ENCODE measurements at places on chromosomes 1 and 21. TPM values are rescaled to one million over a fixed set of nuclear protein-coding genes. Genes with fewer than 3 reads are reported as not detected.

The BRDT gene
- total RNA-seq, result 0.10 TPM

The DNAJC6 gene
- total RNA-seq, result 3.1 TPM

The TRABD2B gene
- total RNA-seq, result not detected

The CLCNKA gene
- total RNA-seq, result 0.37 TPM

The KCNJ9 gene
- 0.06 TPM for total RNA-seq

The IGSF21 gene
- not detected for total RNA-seq

The CLIC6 gene
- total RNA-seq, result 0.31 TPM

The MPZ gene
- 6.4 TPM for total RNA-seq
